ENCODE measurements at places on chromosomes 3 and 15.
A peak's percentile ranks its signal among the peaks of the same experiment; 100 is the strongest.

- no peak for DNase-seq
These were observed 62.2 kb upstream of the P2RY1 start for GRCh38 chr3:152772674-152773225.

DNA sequence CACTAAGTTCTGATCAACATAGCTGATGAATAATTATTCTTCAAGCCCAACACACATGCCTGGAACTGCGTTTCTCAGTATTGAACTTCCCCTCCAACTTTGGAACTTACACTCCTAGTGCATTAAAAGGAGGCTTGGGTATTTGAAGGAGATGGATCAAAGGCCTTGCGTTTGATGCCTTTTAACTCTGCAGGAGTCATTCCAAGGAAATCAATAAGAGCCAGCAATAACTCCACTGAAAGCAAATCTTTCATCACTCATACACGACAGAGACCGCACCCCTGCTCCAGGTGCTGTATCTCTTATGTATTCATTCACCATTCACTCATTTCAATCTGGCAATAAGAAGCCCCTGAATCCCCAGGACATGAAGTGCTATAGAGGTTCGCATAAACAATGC is 14.0 kb upstream of the FSIP1 start:
- DNase-seq = no peak

DNA sequence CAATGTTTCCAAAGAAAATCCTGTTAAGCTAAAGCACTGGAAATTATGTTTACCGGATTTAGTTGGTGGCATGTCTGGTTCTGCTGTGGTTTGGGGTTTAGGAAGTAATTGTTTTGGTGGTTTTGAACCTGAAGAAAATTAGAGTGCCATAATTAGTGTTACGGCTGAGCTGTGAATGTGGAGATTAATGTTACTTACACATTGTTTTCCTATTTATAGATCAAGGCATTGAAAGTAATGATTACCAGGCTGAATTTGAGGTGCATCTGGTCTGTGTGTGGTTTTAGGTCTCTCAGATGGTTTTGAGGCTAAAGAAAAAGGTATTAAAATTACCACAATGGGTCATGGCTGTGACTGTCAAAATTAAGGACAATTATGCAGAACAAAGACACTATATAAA is 128.9 kb downstream of the TFG start:
- no peak for DNase-seq

DNA sequence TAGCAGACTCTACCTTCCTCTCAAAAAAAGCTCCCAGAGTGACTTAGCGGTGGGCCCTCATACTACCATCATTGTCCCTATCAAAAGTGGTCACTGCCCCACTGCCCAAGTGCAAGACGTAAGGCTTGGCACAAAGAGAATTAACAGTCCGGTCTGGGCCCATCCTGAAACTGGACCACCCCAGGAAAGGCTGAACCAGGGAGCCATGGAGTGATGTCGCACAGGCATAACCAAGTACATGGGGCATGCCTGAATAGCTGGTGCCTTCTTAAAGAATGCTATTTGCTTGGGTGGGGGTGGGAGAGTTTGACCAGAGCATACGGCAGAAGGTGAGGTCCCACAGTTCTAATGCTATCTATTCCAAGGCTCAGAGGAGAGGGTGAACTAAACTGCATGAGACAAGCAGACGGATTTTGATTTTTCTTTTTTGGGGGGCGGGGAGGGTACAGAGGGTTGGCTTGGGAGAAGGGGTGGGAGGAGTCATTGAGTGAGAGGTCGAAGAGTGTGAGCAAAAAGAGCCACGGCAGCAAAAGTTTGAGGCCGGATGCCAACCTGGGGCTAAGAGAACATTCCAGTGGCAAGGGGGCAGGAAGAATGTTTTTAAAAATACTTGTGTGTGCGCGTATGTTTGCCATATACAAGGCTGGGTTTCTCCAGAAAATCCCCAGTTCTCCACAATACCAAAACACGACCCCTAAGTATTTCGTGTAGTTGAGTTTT is 50.2 kb downstream of the FAM174B start:
- DNase-seq = no peak

GRCh38 chr15:34154725-34155204 is 52.9 kb downstream of the PGBD4 start:
- DNase-seq = no peak

GRCh38 chr3:64105816-64106215 is 82.5 kb upstream of the PSMD6 start:
- no peak for DNase-seq

DNA sequence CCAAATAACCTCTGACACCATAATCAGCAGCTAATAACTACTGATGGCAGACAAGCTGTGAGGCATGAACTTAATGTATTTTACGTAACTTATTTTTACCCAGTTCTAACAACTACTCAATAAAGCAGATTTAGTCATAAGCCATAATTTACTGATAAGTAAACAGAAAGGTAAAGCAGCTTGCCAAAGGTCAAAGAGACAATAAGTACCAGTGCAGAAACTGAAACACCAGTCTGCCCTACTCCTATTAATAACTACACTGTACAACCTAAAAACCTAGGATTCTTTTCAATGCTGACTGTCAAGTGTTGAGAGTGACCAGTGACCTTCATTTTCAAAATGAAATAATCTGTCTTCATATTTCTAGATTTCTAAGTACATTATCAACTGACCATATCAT is 152.2 kb downstream of the NR2E3 start:
- DNase-seq = no peak

DNA sequence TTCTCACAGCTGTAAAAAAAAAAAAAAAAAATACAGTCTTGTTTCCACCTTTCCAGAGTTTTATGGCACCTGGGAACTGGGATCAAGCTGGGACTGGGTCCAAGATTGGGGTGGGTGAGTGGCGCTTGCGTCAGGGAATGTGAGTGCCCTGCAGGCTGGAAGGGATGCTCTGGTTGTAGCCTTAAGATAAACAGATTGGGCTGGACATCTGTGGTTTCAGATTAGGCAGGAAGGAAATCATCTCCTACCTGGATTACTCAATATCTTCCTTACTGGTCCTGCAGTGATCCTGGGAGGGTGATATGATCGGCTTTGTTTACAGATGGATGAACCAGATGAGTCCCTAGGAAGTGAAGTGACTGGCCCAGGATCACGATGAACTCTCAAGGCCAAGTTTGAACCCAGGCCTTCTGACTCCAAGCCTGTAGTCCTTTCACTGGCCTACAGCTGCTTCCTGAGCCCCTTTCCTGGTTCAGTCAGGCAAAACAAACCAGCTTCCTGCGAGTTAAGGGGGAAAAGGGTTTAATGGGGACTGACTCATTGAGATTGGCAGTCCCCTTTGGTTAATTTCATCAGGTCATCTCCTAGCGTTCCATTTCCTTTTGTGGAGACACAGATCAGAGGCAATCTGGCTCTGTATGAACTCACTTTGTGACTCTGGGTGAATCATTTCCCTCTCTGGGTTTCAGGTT is 179.8 kb downstream of the THSD4 start:
- peak; percentile 87 for DNase-seq

DNA sequence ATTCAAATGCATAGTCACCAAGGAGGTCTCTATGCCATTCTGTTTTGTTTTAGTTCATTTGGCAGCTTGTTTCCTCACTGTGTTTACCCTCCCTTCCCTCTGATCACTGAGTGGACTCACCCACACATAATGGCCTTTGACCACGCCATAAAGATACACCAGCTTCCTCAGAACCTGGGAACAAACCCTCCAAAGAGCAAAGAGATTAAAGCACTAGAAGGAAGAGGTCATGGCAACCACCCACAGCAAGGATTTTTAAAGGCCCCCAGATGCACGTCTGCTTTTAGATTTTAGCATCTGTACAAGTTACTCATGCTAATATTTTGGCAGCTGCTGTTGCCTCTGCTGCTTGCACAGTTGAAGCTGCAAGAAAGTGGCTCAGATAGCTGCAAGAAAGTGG is 47.9 kb upstream of the CADPS start:
- DNase-seq = no peak

- DNase-seq = peak; percentile 11
These were observed 1.6 kb downstream of the C3orf38 start for GRCh38 chr3:88151358-88151757.

GRCh38 chr3:3307491-3307890 is 128.0 kb upstream of the CRBN start:
- DNase-seq = no peak

DNA sequence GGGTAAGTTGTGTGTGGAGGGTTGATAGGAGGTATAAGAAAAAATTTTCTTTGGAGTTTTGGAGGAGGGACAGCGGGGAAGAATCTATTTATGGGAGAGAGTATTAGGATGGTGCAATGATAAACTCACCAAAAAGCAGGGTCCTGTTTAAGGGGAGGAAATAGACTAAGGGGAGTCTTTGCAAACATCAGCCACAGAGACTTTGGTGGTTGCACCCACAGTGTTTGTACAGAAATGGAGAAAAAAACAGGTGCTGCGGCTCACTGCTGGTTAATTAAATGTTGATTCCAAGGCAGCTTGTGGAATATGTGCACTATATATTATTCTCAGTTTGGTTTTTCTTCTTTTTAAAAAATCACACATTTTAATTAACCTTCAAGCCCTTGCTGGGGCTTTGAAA is 182.1 kb downstream of the NECTIN3 start:
- no peak for DNase-seq

DNA sequence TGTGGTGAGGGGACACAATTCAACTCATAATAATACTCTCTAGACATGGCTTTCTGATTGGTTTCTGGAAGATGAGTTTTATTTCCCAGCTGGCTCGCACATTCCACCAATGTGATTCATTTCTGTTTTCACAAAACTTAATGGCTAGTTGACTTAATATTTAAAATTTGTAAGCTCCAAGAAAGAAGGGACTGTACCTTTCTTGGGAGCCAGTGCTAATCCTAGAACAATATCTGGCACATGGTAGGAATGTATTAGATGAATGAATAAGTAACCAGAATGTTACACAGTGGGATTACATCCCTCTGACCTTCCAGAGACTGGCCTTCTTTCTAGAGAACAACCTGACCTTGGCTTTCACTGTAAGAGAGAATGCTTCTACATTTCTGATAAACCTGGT is 262.8 kb downstream of the RORA start:
- DNase-seq = peak; percentile 46

DNA sequence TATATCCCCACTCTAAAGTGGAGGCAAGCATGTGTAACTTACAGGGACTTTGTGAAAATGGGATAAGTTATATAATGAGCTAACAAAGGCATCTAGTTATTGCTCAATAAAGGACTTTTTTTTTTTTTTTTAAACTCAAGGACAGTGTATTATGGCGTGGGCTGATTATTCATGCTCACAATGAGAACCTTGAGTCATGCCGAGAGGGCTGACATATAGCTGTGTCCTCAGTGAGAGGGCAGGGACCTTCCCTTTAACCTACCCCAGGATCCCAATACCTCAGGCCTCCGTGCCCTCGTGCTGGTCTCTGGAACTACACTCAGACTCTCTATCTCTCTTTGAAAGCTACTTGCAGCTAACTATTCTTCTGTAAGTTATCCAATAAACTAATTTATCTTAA is 319.9 kb upstream of the ICE2 start:
- DNase-seq = peak; percentile 73

- no peak for DNase-seq
These were observed 8.9 kb upstream of the MYLK start for GRCh38 chr3:123893012-123893411.

DNA sequence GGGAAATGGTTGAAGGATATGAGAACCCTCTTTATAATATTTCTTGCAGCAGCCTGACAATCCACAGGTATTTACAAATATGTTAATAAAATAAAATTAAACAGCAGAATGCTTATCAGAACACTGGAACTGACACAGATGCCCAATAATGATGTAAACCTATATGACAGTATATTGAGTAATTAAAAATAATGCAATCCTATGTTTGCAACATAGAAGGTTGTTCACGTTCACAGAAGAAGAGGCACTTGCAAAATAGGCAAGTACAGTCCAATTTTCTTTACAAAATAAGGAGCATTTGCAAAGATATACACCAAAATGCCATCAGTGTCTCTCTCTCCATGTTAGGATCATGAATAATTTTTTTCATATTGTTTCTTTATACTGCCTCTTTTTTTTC is 397.0 kb upstream of the WNT5A start:
- no peak for DNase-seq

DNA sequence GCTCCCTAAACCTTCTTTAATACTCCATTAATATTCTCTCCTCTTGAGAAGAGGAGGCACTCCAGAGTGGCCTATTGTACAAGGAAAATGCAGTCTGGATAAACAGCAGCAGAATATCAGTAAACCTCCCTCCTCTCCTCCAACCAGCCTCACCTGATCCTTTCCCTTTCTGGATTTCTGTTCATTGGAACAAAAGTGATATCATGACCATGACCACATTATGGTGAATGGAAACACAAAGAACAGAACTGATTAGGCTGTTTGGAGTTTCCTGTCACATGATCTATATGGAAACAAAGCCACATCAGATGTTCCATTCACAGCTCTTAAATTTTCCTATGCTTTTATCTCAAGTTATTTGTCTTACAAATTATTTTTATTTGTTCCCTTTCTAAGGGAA is 14.6 kb downstream of the C2CD4B start:
- no peak for DNase-seq

DNA sequence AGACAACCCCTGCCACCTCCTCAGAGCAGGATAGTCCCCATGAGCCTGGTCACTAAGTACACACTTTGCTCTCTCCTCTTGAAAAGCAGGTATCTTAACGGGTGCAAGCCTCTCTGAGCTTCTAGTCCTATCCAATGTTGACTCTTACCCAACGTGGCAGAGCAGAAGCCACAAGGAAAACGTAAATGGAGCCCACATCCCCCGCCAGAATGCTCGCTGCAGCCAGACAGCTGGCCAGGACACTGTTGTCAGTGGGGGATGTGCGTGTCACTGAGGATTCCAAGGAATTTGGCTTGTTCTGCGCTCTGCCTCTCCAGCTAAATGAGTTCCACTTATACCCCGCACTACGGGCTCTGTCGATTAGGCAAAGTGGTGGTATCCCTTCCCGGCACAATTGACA is 67.8 kb upstream of the IGF1R start:
- peak; percentile 19 for DNase-seq

GRCh38 chr3:58572013-58572633 is 5.1 kb downstream of the FAM107A start:
- DNase-seq = no peak

- DNase-seq = no peak
These were observed 52.8 kb downstream of the CORO2B start for GRCh38 chr15:68631601-68632051.

GRCh38 chr3:183122257-183122932 is 23.1 kb upstream of the MCCC1 start:
- DNase-seq = peak; percentile 78

DNA sequence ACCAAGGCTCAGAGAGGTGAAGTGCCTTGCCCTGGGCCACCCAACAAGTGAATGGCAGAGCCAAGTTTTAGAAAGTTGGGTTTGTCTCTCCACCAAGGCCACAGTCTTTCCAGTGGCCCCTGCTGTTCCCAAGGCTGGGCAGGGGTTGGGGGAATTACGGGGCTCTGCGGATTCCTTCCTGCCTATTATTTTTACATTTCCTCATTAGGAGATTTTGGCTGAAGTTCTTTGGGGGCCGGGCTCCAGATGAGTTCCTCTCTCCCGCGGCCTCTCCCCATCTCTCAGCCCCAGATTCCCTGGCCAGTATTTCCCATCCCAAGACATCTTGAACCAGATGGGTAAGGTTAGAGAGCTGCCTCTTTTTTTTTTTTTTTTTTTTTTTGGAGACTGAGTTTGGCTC is 44.0 kb upstream of the SMAD6 start:
- DNase-seq = no peak

- DNase-seq = peak; percentile 37
These were observed 3.6 kb downstream of the USP50 start for GRCh38 chr15:50542887-50543210.

GRCh38 chr3:61966200-61966599 is 404.8 kb downstream of the PTPRG start:
- no peak for DNase-seq

- DNase-seq = no peak
These were observed 33.0 kb upstream of the CA12 start for GRCh38 chr15:63414474-63415120.

- no peak for DNase-seq
These were observed 265.4 kb upstream of the LYSMD4 start for GRCh38 chr15:99998661-99999101.
